Midbrain (tissue), 1 donor: ENCODE measurements at places on chromosomes 1 and 21.

GRCh38 chr1:55506740-55507577, 291.8 kb upstream of the USP24 start:
- no peak for DNase-seq

DNA sequence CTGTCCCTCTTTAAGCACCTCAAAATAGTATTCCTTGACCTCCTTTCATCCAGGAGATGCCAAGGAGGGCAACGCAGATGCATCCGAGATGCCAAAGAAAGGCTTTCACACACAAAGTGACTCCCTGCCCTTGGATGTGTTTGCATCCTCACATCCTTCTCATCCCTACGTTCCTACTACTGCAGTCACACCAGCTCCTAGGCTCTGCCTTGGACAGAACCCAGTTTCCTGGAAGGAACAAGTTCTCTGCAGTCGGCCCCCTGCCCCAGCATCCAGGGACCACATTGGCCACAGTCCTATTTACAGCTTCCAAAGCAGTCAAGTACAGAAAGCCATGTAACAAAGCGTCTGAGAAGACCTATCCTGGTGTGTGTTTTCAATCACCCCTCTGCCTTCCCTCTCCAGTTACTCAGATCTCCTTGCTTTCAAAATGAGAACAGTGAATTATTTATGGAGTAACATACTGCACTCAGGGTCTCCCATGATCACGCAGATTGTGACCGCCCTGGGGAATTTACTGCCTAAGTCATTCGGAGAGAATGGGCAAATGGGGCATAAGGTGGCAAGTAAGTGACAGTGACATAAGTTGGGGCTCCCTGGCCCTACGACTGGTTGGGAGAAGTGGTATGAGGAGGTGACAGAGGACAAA, 21.8 kb upstream of the SRP9 start:
- DNase-seq: no peak

DNA sequence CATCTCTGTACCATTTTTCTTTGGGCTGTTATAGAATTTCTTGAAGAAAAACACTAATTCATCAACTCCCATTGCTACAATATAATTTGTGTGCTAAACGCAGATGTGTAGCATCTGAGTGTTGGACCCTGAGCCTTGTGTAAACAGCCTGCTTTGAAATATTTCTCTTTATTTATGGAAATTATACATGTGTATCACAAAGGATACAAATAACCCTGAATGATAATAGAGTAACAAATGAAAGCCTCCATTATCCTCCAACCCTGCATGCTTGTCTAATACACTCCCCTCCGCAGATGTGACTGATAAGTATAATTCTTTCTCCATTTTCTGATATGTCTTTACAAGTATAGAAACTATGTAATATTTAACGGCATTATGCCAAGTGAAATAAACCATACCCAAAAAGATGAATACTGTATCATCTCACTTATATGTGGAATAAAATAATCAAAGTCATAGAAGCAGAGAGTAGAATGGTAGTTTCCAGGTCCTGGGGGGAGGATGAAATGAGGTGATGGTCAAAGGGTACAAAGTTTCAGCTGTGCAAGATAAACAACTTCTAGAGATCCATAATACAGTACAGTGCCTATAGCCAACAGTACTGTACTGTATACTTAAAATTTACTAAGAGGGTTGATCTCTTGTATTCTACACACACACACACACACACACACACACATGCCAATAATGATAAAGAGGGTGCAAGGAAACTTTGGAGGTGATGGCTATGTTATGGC, 2.8 kb upstream of the ADAM30 start:
- DNase-seq: no peak

DNA sequence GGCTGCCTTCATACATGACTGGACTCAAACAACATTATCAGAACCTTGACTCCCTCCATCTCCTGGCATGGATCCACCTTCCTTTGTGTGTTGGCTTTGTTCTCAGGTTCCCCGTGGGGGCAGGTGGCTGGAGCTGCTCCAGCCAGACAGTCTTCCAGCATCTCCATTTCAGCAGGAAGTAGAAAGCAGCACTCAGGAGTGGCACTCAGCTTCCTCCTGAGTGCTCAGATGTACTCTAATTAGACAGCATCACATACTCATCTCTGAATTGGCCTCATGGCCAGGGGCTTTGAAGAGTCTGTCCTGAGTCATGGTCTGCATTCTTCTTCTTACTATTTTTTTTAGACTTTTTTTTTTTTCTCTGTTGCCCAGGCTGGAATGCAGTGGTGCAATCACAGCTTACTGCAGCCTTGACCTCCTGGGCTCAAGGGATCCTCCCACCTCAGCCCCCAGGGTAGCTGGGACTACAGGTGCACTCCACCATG, 27.9 kb downstream of the OVAAL start:
- DNase-seq: no peak

- DNase-seq: no peak
Measured at GRCh38 chr1:192578144-192578909, 2.8 kb downstream of the RGS1 start.

GRCh38 chr1:93607814-93608186, 73.8 kb downstream of the BCAR3 start:
- no peak for DNase-seq

DNA sequence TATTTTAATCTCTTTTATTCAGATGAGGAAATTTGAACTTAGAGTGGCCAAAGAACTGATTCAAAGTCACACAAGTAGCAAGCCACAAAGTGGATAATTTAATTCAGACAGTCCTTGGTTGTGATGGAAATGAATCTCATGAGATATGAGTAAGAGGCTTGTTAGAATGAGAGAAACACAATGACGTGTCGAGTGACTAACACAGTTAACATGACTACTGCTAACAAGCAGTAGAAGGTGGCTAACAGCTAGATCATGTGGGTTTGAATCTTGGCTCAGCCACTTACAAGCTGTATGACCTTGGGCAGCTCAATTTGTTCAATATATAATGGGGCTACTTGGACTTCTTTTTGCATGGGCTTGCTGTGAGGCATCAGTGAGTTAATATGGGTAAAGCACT, 104.5 kb upstream of the LMO4 start:
- DNase-seq: no peak

GRCh38 chr1:116679828-116680628, 12.5 kb upstream of the IGSF3 start:
- DNase-seq: no peak

DNA sequence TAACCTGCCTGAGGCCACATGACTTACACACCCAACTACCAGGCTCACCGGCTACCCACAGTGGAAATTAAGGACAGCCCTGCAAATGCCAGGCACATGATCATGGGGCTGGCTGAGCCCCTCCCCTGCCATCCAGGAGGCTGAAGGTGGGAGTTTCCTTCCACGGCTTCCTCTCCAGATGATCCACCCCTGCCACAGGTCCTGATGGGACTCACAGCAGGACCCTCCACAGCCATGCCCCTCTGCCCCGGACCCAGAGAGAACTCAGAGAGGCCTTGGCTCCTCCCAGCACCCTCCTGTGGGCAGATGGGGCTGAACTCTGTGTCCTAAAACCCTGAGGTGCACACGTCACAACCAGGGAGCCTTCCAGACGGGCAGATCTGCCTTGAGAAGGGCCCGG, 29.1 kb upstream of the CASZ1 start:
- no peak for DNase-seq

DNA sequence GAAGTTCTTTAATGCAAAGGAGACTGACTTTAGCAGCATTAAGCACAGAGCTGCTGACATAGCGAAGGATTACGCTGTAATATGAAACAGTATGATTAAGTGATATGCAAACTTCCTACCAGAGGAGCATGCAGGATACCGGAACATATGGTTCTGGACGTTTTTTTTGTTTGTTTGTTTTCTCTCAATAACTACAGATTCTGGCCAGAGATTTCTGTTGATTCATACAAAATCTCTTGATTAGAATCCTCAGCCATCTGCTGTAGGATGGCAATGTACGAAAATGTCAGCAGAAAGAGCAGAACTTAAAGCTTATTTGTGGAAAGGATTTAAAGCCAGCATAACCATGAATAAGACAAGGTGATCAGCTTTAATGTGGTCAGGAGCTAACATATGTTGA, 970.7 kb downstream of the KCNT2 start:
- DNase-seq: no peak

DNA sequence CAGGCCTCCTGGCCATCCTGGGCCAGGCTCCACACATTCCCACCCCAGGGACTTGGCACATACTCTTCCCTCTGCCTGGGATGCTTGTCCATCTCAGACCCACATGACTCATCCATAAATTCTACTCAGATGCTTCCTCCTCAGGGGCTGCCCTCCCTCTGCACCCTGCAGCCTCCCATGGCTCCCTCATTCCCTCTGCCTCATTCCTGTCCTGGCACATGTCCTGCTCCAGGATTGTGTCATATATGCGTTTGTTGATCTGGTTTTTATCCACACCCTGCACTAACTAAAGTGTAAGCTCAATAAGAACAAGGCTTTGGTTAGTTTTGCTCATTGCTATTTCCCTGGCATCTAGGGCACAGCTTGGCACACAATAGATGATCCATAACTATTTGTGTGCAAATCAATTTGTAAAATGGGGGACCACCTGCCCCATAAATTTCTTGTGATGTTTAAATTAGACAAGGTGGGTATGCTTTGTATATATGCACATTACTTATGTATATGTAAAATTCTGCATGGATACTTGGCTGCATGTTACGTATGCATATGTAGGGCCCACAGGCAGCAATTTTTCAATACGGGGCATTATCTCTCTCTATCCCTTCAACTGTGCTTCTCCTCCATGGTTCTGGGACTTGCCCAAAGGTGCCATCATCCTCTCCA, 191.4 kb downstream of the PTPRU start:
- no peak for DNase-seq

GRCh38 chr1:20365421-20366055, 74.9 kb downstream of the VWA5B1 start:
- DNase-seq: no peak

GRCh38 chr1:6359216-6360116, 34.1 kb downstream of the ACOT7 start:
- no peak for DNase-seq

DNA sequence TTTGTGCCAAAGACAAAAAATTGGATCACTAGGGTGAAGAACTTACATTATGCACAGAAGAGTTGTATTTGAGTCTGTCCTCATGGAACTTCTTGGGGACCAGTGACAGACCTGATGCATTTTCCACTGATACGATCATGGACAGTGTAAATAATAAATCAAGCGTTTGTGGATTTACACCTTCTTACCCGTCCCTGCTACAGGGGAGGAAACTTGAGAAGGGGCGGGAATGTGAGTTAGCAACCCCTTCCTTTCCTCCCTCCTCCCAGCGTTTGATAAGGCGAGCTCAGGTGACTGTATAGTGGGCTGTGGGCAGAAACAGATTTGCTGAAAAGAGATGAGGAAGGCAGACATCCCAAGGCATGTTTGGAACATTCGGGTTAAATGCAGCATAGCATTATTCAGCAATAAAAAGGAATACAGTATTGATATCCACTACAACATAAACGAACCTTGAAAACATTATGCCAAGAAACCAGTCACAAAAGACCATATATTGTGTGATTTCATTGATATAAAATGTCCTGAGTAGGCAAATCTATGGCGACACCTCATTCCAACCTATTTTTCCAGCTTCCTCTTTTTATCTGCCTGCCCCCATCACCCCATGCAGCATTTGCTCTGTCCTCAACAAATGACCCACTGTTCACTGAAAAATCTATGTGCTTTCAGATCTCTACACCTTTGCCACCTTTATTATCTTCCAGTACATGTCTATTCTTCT, 128.7 kb downstream of the ZZZ3 start:
- DNase-seq: no peak

DNA sequence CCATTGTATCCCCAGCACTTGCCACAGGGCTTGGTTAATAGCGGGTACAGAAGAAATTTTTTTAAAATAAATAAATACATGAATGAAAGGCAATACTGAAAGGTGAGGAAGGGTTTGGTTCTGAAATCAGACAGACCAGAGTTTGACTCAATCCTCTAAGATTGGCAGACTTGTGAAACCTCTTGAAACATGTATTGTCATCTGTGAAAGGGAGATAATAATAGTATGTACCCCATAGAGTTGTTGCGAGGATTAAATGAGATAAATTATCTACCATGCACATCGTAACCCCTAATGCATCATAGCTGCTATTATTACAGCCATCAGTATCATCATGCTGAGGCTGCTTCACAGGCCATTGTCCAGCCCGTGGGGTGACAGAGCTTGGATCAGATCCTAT, 41.4 kb downstream of the S1PR1 start:
- no peak for DNase-seq

DNA sequence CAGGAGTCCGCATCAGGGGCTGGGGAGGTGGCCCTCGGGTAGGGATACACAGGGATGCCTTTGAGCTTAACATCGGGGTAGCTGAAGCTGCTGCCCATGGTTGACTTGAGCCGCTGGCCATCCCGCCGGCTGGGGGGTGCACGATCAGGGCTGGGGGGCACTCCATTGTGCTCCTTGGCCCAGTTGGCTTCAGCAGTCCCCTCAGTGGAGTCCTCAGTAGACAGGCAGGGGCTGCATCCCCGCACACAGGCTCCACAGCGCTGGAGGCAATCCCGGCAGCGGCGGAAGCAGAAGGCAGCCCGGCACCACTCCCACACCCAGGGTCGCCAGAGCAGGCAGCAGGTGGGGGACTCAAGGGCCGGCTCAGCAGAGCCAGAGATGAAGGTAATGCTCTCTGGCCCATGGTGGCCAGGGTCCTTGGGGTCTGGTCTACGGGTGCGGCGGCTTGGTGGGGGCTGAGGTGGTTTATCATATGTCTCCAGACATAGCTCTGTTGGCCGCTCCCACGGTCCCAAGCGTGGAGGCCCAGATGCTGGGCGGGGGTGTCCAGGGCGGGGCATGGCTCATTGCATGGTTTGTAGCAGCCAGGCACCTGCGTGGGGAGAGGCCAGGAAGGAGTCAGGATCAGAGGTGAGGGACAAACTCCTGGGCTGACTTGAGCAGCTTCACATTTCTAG, 8.3 kb downstream of the KDF1 start:
- DNase-seq: no peak

DNA sequence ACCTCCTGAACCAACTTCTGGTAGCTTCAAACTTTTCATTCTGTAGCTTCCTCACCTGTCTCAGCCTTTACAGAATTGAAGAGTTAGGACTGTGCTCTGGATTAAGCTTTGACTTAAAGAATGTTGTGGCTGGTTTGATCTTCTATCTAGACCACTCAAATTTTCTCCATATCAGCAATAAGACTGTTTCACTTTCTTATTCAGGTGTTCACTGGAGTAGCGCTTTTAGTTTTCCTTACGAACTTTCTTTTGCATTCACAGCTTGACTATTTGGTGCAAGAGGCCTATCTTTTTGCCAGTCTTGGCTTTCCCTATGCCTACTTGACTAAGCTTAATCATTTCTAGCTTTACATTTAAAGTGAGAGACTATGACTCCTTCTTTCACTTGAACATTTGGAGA, 31.5 kb downstream of the FGGY start:
- no peak for DNase-seq

GRCh38 chr1:175602026-175602585, 141.3 kb downstream of the TNR start:
- no peak for DNase-seq

- DNase-seq: no peak
Measured at GRCh38 chr1:215601276-215601675, 34.2 kb downstream of the KCTD3 start.

GRCh38 chr1:2460996-2461751, 14.9 kb upstream of the PLCH2 start:
- DNase-seq: no peak

- DNase-seq: no peak
Measured at GRCh38 chr1:26922901-26923300, 1.4 kb downstream of the NUDC start.

- no peak for DNase-seq
Measured at GRCh38 chr1:46526691-46527291, 24.7 kb downstream of the KNCN start.
